NCI-H1436 treated with DMSO at 0.1 percent for 48 hours (cell line): ENCODE measurements at places on chromosomes 6 and 20.

- no peak for DNase-seq
Measured at GRCh38 chr20:47406849-47407682, 50.6 kb upstream of the ZMYND8 start.

- DNase-seq: no peak
Measured at GRCh38 chr6:159086033-159086618, 41.3 kb upstream of the TAGAP start.

- DNase-seq: no peak
Measured at GRCh38 chr6:27290065-27290849, 21.8 kb downstream of the POM121L2 start.

GRCh38 chr6:109302176-109302575 is 80.1 kb downstream of the CD164 start:
- DNase-seq: no peak

GRCh38 chr20:57663681-57664451 is 43.6 kb upstream of the ZBP1 start:
- no peak for DNase-seq

DNA sequence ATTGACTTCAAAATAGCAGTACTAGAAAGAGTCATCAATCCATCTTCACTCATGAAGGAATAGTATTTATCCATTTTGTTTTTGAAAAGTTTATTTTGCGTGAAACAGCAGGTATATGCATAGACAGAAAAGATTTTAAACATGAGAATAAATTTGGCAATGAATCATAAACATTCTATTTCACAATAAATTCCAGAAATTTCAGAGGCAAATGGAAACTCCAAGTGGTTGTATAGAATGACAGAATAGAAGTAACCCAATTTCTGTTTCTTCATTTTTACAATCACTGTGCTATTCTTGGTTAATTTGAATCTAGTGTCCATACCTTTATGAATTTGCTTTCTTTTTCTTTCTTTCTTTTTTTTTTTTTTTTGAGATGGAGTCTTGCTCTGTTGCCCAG is 173.0 kb upstream of the ECI2 start:
- no peak for DNase-seq

DNA sequence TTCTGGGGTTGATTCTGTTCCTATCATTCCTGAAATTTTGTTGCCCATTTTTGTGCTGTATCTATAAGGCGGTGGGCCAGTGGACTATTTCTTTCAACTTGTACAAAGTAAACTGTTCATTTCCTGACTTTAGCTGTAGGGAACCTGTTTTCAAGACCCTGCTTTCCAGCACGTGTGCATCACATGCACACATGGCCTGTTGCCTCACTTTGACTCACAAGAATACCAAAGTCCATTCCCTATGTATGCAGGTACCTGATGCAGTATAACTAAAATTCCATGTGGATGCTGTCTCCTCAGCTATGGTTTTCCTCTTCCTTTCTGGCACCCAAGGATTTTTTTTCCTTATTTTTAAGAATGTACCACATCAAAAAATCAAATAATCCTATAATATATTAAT is 284.1 kb upstream of the MANEA start:
- DNase-seq: no peak

GRCh38 chr6:34295721-34296120 is 46.9 kb upstream of the SMIM29 start:
- no peak for DNase-seq

DNA sequence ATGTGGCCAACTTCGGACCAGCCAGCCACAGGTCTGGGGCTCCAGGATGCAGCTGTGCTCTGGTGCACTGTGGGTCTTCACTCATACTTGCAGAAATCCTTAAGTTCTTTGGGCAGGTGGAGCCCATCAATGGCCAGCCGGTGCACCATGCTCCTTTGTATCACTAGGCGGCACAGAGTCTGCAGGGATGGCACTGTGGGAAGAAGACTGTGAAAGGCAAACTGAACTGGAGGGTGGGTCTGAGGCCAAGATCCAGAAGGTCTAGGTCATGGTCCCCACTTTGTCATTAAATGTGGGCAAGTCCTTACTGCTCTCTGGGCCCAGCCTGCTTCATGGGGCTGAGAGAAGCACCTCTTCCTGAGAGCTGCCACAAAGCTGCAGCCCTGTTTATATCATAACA is 1.3 kb upstream of the SPATA25 start:
- DNase-seq: no peak

DNA sequence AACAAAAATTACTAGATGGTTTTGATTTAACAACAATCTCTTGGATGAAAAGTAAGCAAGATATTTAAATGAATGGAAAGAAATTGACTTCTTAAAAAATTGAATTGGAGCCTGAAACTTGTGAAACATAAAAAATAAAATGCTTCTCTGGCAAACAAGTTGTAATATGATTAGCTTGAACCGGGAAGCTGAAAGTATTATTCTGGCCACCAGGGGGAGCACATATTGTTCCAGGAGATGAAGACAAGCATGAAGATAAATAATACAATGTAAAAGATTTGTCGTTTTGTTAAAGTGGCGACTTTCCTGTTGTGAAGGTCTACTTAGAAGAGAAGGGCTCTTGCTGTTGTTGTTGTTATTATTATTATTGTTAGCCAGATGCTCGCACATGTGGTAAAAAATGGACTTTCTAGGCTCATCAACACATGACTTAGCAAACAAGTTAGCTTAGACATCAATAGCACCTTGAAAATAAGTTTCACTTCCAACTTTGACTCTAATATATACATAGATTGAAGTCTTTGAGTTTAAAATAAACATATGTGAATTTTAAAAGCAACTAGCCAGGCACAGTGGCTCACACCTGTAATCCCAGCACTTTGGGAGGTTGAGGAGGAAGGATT is 14.2 kb downstream of the PAX1 start:
- peak; percentile 15 for DNase-seq

- no peak for DNase-seq
Measured at GRCh38 chr20:15642676-15643075, 930.6 kb downstream of the KIF16B start.

DNA sequence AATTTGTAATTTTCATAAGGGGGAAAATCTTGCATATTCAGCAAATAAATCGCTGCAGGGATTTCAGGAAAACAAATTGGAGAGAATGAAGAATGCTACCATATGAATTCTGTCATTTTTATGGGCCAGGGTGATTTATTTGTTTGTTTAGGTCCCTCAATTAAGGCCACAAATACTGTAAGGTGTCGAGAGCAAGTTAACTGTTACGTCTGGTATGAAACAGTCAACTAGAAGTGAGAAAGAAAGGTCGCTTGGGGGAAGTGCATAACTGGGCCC is 166.9 kb upstream of the TSHZ2 start:
- no peak for DNase-seq

DNA sequence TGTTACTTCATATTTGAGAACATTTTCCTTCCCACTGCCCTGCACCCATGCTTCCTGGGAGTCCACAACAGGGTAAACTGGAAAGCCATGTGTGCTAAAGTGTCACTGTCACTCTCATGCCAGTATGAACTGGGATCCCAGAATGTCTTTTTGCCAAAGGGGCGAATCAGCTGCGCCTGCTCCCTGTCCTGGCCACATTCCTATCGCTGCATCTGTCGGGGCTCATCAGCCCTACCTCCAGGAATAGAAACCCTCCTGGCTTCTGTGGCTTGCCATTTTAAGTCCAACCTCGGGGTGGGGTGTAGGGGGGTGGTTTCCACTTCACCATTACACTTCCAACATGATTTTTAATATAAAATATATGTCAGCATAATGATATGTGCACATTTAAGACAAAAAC is 933 bp downstream of the KLHL31 start:
- DNase-seq: no peak

GRCh38 chr6:151191527-151191926 is 48.2 kb upstream of the AKAP12 start:
- DNase-seq: no peak

- no peak for DNase-seq
Measured at GRCh38 chr6:85126485-85127167, 323.3 kb upstream of the NT5E start.

- no peak for DNase-seq
Measured at GRCh38 chr6:127192911-127193541, 73.6 kb upstream of the RNF146 start.

GRCh38 chr20:19770375-19770774 is 12.3 kb downstream of the RIN2 start:
- no peak for DNase-seq

DNA sequence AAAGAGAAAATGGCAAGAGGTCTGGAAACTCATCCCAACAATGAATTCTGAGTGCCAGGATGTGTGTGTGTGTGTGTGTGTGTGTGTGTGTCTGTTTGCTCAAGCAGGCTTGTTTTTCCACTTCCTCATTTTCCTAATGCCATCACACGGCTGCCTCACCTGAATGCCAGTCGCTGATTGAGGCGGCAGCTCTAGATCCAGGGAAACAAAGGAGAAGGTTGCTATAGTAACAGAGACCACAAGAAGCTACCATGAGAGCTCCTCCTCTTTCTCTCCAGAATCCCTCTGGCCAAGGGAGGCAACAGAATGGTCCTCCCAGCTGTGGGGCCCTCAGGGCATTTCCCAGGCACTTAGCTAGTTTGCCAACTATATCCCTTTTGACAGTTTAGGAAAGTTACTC is 241.1 kb upstream of the TSHZ2 start:
- no peak for DNase-seq

DNA sequence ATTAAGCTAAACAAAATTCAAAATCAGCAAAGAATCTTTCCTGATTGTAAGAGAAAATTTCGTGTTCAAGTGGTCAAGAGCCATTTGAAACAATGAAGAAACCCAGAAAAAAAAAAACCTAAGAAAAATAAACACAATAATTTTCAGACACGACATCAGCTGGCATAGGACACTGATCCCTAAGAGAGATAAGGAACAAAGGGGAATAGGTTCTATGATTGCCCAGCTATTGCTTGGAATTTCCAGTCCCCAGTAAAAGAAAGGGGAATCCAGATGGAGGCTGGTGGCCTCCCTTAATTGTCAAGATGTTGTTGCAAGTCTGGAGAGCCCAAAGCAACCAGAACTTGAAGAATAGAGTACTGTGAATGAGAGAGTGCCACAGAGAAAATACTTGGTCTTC is 48.5 kb downstream of the COL12A1 start:
- no peak for DNase-seq
